ENCODE measurements at places on chromosomes 13 and 19.
A peak's percentile ranks its signal among the peaks of the same experiment; 100 is the strongest.

- peak; percentile 85 for DNase-seq
Observed at GRCh38 chr13:46551410-46552302, 1.3 kb upstream of the LRCH1 start.

DNA sequence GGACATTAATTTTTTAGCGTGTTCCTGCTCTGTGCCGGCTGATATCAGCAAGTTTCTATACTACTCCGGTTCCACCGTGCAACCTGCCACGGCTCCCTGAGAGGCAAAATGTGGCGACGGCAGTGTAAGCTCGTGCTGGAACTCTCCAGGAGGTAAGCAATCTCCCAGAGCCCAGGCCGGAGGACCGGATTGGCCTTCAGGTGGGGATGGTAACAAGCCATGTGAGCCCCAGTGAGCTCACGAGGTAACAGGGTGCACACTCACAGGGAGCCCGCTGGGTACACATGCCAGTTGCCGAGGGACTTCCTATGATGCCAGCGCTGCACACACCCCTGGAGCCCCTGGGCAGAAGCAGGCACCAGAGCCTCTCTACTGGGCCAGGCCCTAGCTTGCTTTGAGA, 38.5 kb downstream of the NAXD start:
- DNase-seq, result no peak

GRCh38 chr19:43723588-43723987, 7.7 kb downstream of the IRGC start:
- no peak for DNase-seq

GRCh38 chr19:892243-892893, 619 bp downstream of the MED16 start:
- no peak for DNase-seq

DNA sequence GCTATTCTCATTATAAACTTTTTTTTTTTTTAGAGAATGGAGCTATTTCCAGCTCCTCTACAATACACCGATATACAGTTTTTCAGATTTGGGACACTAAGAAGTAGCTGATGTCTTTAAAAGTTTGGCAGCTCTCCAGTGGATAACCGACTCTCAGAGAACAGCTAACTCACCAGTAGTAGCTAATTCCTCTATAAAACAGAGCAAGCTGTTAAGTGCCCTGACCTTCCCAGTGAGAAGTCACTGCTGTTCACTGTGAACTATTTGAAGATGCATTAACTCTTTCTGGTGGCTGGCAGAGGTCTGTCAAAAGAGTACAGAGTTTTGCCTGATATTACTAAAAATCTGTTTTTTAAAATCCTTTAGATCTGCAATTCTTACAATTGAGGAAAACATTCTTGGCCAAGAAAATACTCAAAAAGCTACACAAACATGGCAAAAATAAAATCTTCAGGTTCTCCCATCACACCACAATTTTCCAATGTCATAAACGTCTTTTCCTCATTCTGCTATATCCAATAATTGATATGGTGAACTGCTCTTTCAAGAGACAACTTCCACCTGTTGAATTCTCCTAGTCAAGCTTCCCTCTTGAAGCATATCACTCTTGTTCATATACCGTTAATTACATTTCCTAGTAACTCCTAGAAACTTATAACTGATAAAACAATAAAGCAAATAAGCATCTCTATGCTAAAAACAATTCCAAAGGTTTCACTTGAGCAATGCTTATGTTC, 44.2 kb downstream of the TBC1D4 start:
- DNase-seq, result no peak

DNA sequence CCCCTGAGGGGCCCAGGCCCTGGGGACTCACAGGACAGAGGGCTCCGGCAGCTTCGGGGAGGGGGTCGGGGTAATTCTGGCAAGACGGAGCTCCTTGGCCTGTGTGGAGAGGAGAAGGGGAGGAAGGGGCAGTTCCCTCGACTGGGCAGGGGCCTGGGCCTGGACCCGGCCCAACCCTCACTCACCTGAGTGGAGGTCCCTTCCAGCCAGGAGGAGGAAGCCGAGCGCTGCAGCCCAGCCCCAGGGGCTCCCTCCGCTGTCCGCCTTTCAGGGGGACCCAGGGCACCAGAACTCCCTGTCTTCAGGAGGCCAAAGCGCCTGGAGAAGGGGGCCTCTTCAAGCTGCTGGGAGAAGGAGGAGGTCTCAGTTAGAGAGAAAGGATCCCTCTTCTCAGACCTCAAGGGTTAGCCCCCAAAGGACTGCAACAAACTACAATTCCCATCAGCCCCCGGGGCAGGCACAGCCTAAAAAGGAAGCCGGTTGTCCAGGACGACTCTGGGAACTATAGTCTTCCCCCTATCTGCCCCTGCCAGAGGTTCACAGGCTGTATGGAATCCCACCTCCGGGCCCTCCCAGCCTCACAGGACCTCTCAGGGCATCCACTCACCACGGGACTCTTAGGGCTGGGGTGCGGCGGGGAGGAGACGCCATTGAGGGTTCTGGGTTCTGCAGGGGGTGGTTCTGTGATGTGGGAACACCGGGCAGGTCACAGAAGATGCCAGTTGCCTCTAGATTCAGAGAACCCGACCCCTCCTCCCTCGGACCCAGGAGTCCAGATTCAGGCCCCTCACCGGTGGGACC, 19.8 kb downstream of the EPS8L1 start:
- no peak for DNase-seq

DNA sequence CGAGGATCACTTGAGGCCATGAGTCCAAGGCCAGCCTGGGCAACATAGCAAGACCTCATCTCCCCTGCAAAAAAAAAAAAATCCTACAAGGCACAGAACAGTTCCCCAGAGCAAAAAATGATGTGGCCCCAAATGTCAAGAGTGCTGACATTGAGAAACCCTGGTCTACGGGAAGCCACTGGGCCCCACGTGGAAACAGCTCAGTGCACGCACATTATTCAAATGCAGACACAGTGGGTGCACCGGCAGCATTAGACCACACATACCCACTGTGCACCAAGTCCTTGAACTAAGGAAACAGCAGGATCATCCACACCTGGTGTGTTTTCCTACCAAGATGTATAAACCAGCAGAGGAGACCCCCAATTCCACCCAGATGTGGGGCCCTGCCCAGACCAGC, 35.0 kb upstream of the ADGRE5 start:
- no peak for DNase-seq

All from NB4 (cell line).